ENCODE measurements at places on chromosomes 7 and 10. TPM values are rescaled to one million over a fixed set of nuclear protein-coding genes. Genes with fewer than 3 reads are reported as not detected.

GRCh38 chr10:69639291-69640195 lies 9.5 kb downstream of the FAM241B start:
- peak; percentile 67 for DNase-seq

PRLHR gene
- total RNA-seq, result not detected

ANKRD30A gene
- total RNA-seq, result not detected

CYP2C19 gene
- not detected for total RNA-seq

DNA sequence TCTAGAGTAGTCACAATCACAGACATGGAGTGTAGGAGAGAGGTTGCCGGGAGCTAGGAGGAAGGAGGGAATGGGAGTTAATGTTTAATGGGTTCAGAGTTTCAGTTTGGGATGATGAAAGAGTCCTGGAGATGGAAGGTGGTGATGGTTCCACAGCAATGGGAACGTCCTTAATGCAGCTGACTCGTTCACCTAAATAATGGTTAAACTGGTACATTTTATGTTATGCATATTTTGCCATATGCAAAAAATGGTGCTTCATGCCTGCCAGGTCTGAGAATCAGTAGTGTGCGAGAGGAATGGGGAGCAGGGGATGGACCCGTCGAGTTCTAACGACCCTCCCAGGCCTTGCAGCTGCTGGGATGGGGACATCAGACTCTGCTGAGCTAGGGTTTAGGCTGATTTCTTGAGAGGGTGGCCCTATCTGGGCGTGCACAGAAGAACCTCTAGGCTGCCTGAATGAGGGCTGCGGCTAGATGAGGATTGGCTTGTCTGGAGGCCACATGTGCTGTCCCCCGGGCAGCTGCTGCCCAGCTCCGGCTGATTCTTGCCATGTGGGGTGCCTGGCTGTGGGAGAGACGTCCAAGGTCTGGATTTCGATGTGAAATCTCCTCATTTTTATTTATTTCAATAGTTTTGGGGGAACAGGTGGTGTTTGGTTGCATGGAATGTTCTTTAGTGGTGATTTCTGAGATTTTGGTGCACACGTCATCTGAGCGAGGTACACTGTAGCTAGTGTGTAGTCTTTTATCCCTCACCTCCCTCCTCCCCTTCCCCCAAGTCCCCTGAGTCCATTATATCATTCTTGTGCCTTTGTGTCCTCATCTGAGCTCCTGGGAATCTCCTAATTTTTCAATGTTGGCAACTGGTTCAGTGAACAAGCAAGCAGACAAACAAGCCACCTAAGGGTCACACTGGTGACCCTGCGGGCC lies 116.0 kb downstream of the GRK5 start:
- no peak for DNase-seq

RHBDD2 gene
- total RNA-seq, result 18.7 TPM

DNA sequence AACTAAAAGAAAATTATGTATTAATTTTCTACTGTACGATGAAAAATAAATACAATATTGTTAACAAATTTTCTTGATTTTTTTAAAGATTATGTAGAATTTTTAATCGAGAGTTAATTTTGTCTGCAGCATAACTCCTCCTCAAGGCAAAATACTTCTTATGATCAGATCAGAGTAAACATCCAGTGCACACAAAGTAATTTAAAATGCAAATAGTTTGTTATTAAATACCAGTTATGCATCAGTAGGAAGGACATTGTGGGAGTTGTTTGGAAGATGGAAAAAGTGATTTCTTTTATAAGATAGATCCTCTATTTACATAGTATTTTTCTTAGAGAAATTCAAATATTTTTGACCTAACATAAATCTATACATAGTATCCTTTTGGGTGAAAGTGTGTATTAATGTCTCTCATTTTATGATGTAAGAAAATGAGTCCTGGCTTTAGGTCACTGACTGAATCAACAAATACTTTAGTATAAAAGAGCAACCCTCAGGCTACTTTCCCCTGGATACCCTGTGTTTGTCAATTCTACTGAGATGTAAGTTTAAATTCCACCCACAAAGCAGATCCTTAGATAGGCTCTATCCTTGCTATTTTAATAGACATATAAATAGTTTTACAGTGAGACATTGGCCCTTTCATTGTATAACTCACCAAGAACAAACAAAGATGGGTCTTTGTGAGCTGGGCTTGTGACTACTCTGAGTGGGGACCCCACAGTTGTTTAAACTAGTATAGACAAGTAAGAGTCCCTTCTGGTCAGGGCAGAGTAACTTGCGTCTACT lies 1133.7 kb downstream of the GATA3 start:
- no peak for DNase-seq

DNA sequence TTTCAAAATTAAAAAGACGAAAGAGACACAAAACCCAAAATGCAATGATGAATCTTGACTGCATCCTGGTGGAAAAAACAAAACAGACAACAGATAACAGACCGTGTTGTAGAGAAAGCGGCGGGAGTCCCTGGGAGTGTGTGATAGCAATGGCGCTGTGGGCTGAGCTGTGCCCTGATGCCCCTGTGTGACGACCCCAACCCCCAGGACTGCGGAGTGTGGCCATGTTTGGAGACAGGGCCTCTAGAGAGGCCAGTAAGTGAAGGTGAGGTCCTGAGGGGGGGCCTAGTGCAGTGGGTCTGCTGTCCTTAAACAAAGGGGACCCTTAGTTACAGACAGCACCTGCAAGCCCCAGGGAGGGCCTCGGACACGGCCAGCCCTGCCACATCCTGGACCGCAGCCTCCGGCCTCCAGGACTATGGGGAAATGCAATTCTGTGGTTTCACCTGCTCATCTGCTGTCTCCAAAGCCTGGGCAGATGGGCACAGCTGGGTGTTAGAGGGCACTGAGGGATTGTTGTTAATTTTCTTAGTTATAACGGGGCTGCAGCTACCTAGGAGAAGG lies 277.7 kb downstream of the DNAJB6 start:
- no peak for DNase-seq

SPDYE16 gene
- 0.44 TPM for total RNA-seq

LRRC4 gene
- total RNA-seq, result 2.7 TPM

EPHA1 gene
- total RNA-seq, result 0.38 TPM

DNAJC12 gene
- 5.8 TPM for total RNA-seq

SNX10 gene
- 1.4 TPM for total RNA-seq

GRCh38 chr7:30575910-30576309 lies 18.8 kb upstream of the GARS1 start:
- no peak for DNase-seq

- DNase-seq, result no peak
These were observed 78.8 kb downstream of the DNMBP start for GRCh38 chr10:99930731-99931550.

- DNase-seq, result no peak
These were observed 125.0 kb downstream of the PRLHR start for GRCh38 chr10:118470470-118470869.

CCDC3 gene
- 10.1 TPM for total RNA-seq

DNA sequence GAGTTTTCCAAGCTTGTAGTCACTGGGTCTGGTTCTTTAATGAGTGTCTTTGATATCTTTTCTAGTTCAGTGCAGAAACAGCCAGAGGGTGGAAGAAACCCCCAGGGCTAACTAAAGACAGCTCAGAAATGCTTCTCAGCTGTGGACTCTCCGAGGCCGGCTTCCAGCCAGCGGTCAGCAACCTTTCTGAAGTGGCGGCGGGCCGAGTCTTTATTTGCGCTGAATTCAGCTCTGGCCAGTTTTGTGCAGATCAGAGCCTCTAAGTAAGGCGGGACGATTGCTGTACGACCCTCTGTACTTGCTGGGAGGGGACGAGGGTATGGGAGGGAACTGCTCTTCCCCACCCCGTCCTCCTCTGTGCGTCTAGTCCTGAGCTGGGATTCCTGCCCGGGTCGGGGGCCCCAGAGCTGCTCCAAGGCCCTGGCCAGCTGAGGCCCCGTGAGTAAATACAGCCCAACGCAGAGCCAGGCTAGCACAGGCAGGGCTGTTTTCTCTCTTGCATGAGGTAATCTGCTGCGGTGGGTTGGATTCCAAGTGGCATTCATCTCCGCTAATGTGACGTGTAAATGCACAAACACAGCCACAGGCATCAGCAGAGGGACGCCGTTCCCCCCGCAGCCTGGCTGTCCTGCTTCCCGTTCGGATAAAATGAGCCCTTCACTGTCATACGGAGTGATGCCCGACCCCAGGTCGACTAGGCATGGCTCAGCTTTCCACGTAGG lies 159.8 kb downstream of the PIP4K2A start:
- peak; percentile 59 for DNase-seq

Data from psoas muscle (tissue), 8 donors.